Globus pallidus (tissue), 1 donor: ENCODE measurements at places on chromosomes 7 and 10.

DNA sequence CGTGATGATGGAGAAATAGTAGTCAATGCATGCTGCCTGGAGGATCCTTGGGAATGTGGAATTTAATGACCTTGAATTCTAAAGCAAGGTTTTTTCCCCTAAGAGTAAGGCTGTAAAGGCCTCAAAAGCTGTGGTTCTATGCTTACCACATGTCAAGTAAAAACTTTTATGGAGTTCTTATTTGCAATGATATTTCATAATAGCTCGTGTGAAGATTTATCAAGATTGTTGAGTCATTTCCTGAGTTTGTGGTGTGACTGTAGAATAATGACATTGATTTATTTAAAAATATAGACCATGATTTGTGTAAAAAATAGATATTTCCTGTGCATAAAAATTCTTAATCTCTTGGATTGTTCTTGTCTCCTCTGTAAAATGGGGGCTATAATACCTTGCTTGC lies 67.5 kb upstream of the SORCS1 start:
- no peak for DNase-seq

- no peak for DNase-seq
These were observed 42.4 kb downstream of the TNS3 start for GRCh38 chr7:47539398-47540052.

DNA sequence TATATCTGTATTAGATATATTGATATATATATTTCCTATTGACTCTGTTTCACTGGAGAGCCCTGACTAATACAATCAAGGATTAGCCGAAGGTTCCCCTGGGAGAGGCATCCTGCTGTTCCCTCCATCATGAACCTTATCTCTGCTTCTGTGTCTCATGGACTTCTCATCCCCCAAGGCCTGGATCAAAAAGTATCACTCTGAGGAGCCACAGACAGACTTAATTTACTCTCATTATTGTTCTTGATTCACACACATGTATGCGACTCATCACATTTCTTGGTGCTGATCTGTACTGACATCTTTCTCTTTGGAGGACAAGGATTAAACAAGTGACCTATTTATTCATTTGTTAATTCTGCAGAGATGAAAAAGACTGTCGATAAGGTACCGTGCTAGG lies 550.2 kb downstream of the KCNMA1 start:
- no peak for DNase-seq

- DNase-seq: peak; percentile 75
These were observed 183.2 kb downstream of the SEM1 start for GRCh38 chr7:96526496-96526895.

DNA sequence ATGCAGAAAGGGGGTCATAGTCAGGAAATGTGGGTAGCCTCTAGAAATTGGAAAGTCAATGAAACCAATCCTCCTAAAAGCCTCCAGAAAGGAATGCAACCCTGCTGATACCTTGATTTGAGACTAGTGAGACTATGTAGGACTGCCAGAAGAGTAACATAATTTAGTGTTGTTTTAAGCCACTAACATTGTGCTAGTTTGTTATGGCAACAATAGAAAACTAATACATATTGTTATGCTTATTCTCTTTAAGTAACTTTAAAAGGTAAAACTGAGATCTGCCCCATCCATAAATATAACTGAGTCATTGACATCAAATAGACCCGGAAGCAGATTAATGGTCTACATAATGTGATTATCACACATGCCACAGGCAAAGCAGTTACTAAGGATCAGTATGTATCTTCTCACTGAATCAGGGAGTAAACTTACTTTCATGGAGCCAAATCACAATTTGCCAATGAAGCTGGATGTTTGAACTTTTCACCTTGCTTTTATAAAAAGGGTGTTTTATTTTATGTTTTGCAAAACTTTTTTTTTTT lies 146.4 kb upstream of the TMEM106B start:
- no peak for DNase-seq

- no peak for DNase-seq
These were observed 13.9 kb upstream of the AHCYL2 start for GRCh38 chr7:129210989-129211312.

DNA sequence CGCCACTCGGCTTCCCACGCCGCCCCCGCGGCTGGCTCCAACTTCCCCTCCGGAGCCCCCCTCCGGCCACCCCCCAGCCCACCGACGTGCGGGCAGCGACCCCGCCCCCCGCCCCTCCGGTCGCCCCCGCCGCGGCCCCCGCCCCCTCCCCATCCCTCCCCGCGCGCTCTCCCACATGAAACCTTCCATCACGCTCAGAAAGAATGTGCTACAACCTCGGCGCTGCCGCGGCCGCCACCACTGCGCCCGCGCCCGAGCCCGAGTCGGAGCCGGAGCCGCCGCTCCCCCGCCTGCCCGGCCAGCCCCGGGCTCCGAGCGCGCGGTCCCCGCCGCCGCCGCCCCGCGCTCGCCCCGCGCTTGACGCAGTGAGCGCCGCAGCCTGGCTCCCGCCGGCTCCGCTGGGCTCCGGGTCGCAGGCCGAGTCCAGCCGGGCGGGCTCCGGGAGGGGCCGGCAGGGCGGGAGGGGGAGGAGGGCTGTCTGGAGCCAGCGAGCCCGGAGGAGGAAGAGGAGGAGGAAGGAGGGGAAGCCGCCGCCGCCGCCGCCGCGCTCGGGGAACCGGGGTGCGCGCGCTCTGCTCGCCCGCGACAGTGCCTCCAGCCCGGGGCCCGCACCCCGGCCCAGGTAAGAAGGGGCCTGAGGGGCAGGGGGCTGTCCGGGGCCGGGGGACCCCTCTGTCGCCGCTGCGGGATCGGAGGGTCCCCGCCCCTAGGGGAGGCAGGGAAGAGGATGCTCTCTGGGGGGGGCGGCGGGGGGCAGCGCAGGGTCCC lies 4.3 kb upstream of the ELFN1 start:
- no peak for DNase-seq

DNA sequence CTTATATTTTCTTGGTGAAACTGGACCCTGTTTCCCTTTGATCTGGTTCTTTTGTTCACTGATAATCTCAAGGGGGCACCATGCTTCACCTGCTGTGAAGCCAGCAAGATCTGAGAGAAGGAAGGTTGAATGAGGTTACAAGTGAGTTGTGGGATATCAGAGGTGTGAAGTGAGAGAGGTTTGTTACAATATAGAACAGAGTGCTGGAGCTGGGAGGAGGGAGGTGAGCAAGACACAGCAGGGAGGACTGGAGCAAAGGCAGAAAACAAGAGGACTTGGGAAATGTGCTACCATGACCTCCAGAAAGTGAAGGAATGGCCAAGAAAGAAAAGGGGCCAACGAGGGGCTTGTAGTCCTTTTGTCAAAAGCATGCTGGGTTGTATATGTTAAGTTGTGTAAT lies 156.6 kb downstream of the LRMDA start:
- DNase-seq: no peak

GRCh38 chr7:56009695-56010094 lies 41.5 kb downstream of the PSPH start:
- DNase-seq: peak; percentile 91

DNA sequence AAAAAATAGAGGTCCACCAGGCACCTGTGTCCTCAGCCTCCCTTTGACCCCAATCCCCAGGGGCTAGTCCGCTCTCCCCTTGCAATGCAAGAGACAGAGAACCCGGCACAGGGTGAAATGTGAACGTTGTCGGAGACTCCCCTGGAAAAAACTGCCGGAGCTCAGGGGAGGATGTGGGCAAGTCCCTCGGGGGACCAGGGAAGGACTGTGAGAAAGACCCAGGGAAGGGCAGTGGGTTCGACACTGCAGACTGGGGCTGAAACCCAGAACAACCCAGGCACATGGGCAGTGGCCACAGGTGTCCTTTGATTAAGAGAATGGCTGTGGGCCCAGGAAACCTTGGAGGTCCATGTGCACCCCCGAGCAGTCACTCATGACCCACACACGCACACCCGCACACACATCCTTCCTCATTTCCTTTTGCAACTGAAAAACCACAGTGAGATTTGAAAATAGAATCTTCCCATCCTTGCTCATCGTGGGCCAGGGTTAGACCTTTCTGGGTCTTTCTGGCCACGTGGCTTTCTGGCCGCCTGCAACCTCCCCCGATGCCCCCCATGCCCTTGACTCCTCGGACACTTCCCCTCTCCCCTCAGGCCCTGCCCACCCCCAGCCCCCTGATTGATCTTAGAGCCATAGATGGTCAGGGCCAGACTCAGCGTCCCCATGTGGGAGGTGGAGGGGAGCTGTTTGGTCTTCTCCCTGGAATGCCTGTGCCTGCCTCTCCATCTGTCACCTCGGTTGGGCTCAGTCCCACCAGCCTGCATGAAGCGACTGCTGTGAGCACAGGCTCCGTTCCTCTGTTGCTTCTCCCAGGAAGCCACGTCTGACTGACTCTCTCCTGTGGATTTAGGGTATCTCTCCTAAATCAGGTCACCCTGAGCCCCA lies 7.9 kb downstream of the LAT2 start:
- DNase-seq: peak; percentile 41

GRCh38 chr7:155808549-155809331 lies 3.5 kb downstream of the SHH start:
- no peak for DNase-seq

GRCh38 chr10:92124020-92124419 lies 166.9 kb downstream of the CPEB3 start:
- no peak for DNase-seq

- DNase-seq: no peak
These were observed 305.5 kb downstream of the C7orf25 start for GRCh38 chr7:42606193-42606905.

- DNase-seq: no peak
These were observed 6.9 kb downstream of the STN1 start for GRCh38 chr10:103911021-103911459.

GRCh38 chr7:22250390-22250789 lies 106.6 kb downstream of the RAPGEF5 start:
- DNase-seq: peak; percentile 63

GRCh38 chr7:125877246-125877645 lies 947.6 kb upstream of the POT1 start:
- DNase-seq: no peak

- no peak for DNase-seq
These were observed 1004.0 kb upstream of the C7orf33 start for GRCh38 chr7:147586526-147586925.

- DNase-seq: no peak
These were observed 117.5 kb downstream of the NRF1 start for GRCh38 chr7:129728875-129729467.

DNA sequence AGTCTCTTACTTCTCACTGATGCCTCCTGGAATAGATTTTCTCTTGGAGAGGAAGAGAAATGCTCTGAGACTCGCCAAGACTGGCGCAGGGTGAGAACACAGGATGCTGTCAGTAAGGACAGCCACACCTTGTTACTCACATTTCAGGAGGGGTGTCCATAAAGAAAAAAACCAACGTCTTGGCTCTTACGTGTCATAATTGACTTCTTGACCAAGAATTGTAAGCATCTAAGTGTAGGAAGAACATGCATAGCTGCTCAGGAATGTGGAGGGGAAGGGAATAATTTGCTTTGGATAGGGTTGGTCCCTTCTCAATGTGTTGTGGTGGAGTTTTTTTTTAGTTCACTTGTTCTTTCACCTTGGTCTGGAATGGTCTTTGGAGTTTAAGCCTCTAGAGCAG lies 43.8 kb upstream of the ZNF438 start:
- DNase-seq: no peak

GRCh38 chr7:117072620-117073118 lies 119.4 kb downstream of the ST7 start:
- DNase-seq: peak; percentile 77

DNA sequence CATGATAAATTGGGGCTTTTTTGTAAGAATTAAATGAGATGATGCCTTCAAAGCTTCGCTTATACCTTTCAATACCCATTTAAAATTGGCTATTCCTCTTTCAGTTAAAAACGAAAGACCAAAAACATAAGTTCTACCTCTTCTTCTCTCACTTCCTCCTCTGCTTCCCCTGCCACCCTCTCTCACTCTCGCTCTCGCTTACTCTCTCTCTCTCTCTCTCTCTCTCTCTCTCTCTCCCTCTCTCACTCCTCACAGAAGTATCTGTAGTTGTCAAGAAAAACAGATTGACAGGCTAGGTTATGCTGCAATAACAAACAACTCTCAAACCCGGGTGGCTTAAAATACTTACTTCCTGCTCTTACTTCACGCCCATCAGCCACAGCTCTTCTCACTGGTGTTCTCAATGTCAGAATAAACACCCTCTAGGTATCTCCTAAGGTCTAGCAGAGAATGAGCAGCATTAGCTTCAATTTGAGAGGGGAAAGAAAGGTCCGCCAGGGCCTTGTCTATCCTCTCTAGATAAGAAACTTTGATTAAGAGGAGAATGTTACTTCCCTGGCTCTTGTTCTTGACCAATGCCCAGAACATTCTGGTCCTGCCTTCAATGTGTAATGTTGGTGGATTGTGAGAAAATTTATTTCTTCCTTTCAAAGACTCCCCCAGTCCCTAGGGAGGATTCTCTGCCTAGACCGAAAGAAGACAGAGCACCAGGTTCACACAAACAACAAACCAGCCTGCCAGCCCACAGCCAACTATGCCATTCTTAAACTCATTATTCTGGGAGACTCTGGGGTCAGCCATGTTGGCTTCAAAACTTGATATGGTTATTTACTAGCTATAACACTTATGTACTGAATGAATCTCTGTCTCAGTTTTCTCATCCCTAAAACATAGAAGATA lies 1028.7 kb downstream of the XPNPEP1 start:
- DNase-seq: no peak

DNA sequence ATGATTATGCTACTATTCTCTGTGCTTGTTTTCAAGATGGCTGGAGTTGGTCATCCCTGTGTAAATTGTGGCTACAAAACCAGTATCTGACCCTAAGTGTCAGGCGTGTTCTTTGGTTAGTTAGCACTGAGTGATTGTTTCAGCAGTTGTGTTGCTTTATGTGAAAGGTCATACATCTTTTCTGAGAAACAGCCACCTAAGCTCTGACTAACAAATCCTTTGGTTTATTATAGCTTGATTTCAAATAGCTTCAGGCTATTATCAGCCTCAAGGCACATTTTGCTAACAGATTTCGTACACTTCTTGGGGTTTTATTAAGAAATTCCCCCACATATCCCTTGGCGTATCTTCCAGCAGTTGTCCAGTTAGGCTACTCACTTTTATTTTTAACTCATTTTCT lies 4.8 kb upstream of the ADRB1 start:
- no peak for DNase-seq

DNA sequence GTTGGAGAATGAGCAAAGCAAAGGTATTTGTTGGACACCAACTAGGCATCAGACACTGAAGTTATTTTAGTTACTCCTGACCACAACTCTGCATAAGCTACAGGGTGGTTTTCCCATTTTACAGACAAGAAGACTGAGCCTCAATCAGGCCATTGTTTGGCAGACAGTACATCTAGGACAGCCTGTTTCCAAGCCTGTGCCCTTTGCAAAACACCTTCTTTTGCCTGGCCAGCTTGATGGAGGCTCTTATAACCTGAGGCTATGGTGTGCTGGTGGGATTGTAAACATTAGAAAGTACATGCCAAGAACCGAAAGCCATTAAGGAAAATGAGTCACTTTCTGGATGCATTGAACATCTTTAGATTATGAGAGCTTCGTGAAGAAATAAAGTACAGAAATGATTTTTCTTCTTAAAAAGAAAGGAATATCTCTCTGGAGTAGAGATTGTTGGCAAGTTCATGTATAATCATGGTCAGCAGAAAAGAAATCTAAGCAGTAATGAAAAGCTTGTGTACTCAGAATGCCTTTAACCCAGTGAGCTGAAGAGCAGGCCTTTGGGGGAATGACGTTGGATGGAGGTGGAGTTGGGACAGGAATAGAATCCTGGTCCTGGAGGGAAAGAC lies 140.6 kb downstream of the KIAA1217 start:
- DNase-seq: no peak

- DNase-seq: no peak
These were observed 122.6 kb downstream of the MYL10 start for GRCh38 chr7:101506531-101506930.
